ENCODE measurements at places on chromosomes 1 and 21.

DNA sequence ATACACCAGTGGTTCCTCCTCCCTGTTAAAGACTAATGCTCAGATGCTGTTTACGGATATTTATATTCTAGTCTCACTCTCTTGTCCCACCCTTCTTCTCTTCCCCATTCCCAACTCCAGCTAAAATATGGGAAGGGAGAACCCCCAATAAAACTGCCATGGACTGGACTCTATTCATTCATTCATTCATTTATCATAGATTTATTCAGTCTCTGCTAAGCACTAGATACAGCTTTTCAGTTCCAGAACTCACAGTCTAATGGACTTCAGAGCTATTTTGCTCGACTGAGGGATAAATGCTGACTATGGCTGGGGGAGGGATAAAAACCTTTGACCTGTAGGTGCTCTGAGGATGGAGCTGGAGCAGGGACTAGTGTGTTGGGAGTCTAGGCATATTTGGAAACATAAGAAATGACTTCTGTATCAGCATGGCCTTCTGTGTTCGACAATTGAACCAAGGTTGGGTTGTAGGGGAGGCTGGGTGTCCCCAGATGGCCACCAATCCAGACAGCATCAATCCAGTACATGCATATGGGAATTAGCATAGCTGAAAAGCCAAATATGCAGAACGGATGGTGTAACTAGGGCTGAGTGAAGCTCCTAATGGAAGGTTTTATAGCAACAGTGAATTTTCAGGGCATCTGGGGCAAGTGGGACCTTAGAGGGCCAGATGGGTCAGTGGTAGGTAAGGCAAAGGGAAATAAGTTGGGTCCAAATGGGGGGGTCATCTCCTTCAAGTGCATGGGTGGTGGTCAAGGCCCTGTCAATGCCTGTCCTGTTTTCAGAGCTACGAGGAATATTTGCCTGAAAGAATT lies 4.1 kb downstream of the APOA2 start:
- no peak for DNase-seq

GRCh38 chr1:247331172-247331524 lies 519 bp downstream of the ZNF496 start:
- peak; percentile 54 for DNase-seq

GRCh38 chr1:87510540-87510939 lies 181.9 kb downstream of the LMO4 start:
- no peak for DNase-seq

DNA sequence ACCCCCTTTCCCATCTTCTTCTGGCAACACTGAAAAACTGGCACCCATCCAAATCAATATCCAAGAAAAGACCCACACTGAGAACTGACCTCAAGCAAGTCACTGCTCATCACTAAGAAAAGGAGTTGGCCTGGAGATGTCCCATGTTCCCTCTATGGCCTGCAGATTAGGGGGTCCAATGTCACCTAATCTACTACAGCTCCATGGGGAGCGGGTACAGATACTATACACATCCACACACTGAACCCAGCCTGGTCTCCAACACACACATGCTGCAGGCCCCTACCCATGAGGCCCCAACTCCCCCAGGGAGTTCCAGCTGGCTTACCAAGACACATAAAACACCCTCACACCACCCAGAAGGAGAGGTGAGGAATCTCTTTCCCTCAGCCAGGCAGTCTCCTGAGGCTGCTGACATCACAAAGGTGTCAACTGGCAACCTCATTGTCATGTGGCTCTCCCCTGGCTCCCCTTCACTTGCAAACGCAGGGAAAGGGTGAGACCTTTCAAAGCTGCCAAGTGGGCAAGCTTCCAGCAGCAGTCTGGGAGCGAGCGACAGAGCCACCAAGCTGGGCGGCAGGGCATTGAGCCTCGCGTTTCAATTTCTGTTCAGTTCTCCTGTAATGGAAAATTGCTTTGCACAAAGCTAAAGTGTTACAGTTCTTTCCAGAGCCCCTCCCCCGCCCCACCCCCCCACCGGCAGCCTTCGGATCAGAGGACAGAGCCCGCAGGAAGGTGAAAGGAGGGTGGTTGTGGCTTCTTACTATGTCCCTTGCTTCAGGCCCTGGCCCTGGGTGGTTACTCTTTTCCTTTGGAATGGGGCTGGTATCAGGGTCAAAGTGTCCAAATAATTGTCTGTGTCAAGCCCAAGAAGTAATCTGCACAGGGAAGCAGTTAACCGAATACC lies at the start of gene LRRC52:
Gene LRRC52, plus strand, starts transcription at position 469 of the 907 bp plus-strand sequence. Its CDS starts 297 bp downstream, at position 766.
- no peak for DNase-seq

GRCh38 chr1:35016406-35016805 lies 15.3 kb downstream of the ZMYM6 start:
- no peak for DNase-seq

- DNase-seq = no peak
These were observed 17.3 kb upstream of the PIGM start for GRCh38 chr1:160049101-160049500.

DNA sequence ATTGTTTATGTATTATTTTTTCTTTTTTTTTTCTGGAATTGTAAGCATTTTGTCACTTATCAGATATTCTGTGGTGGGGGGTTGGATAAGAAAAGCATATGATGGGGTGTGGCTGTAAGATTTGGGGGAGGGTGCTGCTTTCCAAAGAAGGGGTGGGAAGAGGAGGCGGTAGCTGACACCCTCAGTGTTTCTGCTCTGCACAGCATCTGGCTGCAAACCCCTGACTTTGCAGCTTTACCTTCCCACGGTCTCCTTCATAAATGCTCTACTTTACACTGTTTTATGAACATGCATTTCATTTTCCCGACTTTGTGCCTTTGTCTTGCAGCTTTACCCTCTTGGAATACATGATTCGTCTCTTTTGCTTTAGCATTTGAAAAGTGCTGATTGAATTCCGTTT lies 7.6 kb downstream of the FMN2 start:
- no peak for DNase-seq

- DNase-seq = no peak
These were observed 6.2 kb upstream of the ERO1B start for GRCh38 chr1:236287757-236288619.

- no peak for DNase-seq
These were observed 140.5 kb downstream of the RHOU start for GRCh38 chr1:228875741-228876140.

DNA sequence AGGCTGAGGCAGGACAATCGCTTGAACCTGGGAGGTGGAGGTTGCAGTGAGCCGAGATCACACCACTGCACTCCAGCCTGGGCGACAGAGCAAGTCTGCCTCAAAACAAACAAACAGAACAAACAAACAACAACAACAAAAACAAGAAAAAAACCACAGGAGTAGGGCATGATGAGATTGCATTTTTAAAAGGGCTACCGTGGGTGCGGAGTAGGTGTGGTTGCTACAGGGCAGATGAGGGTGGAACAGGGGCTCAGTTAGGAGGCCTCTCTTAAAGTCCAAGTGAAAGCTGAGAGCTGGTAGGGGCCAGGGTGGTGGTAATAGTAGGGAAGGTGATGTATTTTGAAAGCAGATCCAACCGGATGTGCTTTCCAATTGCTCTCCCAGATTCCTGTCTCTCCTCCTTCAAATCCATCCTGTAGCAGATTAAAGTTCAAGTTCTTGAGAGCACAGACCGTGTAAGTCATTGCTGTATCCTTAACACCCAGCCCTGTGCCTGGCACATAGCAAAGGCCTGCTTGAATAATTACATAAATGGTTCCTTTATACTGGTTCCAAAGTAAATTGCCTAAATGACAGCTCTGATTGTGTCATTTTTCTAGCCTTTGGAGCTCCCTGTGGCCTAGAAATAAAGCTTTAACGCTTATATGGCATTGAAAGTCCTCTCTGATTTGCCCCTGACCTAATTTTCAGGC lies 4.2 kb upstream of the LINGO4 start:
- no peak for DNase-seq

GRCh38 chr1:89538361-89538760 lies 13.7 kb downstream of the LRRC8B start:
- DNase-seq = no peak

GRCh38 chr21:17732306-17732705 lies 86.8 kb downstream of the C21orf91 start:
- DNase-seq = no peak

DNA sequence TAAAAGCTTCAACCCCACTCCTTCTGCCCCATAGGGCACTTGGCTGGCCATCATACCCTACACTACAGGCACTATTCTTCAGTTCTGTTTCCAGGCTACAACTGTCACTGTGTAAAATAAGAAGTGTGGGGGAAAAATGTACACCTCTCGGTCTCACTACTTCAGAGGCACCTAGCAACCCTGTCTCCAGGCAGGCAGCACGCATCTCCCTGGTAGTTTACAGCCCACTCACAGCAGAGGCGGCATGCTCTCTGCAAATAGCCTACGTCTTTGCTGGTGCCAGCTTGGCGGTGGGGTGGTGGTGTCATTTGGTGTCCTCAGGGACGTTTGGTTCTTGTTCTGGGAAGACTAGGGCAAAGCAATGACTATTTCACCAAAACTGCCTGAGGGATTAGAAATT lies 48.2 kb upstream of the BTG3 start:
- no peak for DNase-seq

DNA sequence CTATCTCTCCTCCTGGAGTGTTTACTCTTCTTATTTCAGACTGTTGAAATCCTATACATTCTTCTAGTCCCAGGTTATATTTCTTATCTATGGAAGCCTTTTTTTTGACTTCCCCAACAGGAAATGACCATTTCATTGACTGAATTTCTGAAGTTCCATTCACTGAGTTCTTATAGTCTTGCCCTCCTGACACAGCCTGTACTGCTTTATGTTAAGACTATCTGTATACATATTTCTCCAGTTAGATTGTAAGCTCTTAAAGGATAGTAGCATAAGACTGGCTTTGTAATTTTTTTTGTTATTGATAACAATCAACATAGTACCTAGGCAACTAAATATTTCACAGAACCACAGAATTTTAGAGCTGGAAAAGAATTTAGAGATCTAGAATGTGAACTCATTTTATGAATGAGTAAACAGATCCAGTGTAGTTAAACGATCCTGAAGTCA lies 14.9 kb upstream of the MACF1 start:
- no peak for DNase-seq

GRCh38 chr1:199472978-199473377 lies 554.5 kb upstream of the NR5A2 start:
- no peak for DNase-seq

DNA sequence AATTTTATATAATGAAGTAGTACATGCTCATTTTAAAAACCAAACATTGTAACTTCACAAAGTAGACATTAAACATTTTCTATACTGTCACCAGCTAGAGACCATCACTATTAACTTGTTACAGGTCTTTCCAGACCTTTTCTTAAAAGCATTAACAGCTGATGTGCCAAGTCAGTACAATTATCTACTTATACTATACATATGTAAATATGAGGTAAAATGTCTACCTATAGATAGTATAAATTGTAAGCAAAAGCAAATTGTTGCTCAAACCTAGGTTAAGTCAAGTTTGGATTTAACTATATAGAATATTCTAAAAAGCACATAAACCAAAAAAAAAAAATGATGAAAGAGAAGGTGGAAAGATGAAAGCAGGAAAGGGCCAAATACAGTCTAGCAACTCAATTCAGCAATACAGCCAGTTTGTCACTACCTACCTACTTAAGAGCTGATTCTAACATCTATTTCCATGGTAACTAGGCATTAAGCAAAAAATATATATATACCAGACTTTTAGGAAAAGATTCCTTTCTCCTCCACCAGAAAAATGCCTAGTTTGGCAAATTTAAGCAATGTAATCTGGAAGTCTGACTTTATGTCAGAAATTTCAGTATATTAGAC lies 34.5 kb downstream of the ARID4B start:
- no peak for DNase-seq
